Uterus (tissue), 4 donors: ENCODE measurements at places on chromosomes 12 and 14. TPM values are rescaled to one million over a fixed set of nuclear protein-coding genes. Genes with fewer than 3 reads are reported as not detected.

Gene MORN3
- total RNA-seq: 0.27 TPM

Gene HNRNPC
- total RNA-seq: 472 TPM

Gene SMIM41
- total RNA-seq: not detected

Gene ANAPC5
- 91.5 TPM for total RNA-seq

Gene KRT1
- total RNA-seq: not detected

- no peak for DNase-seq
Observed at GRCh38 chr14:79571366-79571765, 639.9 kb downstream of the DIO2 start.

GRCh38 chr12:64608901-64609535 lies 1.3 kb upstream of the RASSF3 start:
- no peak for DNase-seq

- DNase-seq: no peak
Observed at GRCh38 chr12:65495233-65495632, 216.8 kb downstream of the MSRB3 start.

DNA sequence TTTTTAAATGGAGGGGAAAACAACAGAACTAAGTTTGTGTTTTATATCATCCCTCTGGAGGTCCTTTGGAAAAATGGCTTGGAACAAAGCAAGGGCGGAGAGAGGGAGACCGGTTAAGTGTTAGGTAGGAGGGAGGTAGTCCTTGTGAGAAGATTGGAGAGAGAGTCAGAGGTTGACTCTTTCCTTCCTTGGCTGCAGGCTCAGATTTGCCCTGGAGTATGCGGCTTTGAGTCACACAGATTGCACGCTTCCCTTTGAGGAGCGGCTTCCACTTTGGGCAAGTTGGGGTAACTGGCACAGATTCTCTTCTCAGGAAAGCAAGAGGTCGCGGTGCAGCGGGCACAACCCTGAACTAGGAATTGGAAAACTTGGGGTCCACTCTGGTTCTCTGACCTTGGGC lies 9.9 kb downstream of the SOCS2 start:
- no peak for DNase-seq

- no peak for DNase-seq
Observed at GRCh38 chr12:108459149-108459548, 55.9 kb upstream of the FICD start.

DNA sequence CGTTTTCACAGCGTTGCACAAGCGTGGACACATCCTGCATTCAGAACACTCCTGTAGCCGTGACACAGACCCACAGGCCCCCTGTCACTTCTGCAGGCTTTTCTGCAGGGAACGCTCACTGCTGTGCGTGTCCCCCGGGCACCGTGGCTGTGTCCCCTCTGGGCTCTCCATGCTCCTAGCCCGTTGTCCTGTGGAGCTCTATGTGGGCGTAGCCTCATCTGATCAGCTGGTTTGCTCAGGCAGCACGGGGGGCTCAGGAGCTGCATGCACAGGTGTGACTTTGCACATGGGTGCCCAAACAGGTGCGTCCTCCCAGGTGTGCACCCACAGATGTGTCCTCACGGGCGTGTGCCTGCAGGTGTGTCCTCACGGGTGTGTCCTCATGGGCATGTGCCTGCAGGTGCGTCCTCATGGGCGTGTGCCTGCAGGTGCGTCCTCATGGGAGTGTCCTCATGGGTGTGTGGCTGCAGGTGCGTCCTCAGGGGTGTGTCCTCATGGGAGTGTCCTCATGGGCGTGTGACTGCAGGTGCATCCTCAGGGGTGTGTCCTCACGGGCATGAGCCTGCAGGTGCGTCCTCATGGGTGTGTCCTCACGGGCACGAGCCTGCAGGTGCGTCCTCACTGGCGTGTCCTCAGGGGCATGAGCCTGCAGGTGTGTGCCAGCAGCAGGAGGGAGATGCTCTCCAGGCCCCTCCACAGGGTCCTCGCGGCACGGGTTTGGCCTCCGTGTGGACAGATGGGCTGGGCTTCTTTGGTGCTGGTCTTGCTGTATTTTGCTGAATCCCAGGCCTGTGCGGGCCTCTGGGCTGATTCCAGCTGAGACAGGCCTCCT lies 17.5 kb downstream of the MTA1 start:
- no peak for DNase-seq

DNA sequence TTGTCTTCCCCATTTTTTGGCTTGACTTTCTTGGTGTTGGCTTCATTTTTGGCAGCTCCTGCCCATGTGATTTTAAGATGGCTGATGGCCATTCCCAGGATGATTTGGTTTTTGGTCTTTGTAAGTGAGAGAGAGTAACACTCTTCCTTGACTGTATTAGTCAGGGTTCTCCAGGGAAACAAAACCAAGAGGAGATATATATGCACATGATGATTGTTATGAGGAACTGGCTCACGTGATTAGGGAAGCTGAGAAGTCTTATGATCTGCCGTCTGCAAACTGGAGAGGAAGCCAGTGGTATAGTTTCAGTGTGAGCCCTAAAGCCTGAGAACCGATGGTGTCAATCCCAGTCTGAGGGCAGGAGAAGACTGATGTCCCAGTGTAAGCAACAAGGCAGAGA lies 146.6 kb downstream of the NRXN3 start:
- no peak for DNase-seq

DNA sequence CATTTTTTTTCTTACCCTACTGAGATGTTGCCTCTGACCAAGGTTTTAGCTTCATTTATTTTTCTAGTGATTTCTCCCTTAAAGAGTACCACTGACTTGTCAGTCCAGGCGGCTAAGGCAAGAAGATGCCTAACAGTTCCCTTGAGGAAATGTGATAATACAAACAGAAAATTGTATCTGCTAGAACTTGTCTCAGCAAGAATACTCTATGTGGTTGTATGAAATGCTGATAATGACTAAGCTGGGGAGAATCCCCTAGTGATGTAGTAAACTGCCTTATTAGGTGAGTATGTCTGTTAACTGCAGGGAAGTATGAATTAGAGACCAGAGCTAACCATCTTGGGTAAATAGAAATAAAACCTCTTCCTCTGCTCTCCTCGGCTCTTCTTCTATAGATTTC lies 6.7 kb downstream of the C12orf54 start:
- DNase-seq: no peak

GRCh38 chr12:128150961-128151360 lies 116.0 kb upstream of the TMEM132C start:
- DNase-seq: no peak

DNA sequence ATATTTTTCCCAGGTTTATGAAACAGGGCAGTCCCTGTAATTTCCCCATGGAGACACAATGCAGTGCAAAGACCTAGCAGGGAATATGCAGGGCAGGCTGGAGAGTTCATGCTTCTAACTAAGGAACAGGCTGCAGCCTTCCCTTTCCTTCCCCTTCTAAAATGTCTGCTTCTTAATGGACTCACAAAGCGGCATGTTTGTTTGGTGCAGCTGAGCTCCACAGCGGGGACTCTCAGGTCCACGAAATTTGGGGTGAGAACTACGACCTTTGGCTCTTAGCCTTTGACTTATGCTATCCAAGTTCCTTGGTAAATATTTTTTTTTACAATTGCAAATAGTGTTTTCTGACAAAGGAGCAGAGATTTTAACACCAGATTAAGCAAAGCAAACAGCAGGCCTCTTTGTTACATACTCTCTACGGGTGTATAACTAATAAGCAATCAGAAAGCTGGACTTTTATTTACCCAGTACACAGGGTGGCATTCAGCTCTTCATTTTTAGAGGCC lies 323.6 kb downstream of the ZFP36L1 start:
- DNase-seq: no peak

DNA sequence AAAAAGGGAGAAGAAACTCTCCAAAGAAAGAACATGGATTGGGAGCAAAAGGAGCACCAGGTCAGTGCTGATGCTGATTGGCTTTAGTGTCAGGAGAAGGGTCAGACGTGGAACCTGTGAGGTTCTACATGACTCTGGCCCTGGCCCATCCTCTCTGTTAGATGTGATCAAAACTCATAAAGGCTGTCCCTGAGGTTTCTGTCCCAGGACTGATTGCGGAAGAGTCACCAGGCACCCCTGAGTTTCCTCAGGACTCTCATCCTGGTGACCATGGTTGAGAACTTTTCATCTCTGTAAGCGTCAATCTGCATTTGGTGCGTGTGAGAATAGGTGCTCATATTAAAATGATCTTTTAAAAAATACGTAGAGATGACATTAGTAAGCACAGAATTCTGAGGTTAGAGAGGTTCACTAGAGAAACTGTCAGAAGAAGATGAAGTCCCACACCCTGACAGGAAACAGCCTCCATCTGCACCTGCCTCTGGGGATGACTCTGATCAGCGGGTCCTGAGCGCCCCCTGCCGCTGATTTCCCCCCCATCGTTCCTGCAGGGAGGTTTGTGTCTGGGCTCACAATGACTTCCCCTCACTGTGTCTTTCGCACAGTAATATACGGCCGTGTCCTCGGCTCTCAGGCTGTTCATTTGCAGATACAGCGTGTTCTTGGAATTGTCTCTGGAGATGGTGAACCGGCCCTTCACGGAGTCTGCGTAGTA lies 741.8 kb downstream of the TMEM121 start:
- no peak for DNase-seq

- DNase-seq: no peak
Observed at GRCh38 chr14:30748343-30748742, 126.0 kb upstream of the COCH start.

DNA sequence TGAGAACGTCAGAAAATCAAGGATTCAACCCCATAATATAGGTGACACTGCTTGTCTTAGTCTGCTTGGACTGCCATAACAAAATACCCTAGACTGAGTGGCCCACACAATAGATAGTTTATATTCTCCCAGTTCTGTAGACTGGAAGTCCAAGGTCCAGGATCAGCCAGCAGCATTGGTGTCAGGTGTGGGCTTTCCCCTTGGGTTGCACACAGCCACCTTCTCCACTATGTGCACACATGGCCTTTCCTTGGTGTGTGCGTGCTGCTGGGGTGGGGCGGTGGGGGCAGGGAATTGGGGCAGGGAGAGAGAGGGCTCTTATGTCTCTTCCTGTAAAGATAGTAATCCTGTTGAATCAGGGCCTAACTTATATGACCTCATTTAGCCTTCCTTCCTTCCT lies 106.4 kb downstream of the SLC25A47 start:
- no peak for DNase-seq

DNA sequence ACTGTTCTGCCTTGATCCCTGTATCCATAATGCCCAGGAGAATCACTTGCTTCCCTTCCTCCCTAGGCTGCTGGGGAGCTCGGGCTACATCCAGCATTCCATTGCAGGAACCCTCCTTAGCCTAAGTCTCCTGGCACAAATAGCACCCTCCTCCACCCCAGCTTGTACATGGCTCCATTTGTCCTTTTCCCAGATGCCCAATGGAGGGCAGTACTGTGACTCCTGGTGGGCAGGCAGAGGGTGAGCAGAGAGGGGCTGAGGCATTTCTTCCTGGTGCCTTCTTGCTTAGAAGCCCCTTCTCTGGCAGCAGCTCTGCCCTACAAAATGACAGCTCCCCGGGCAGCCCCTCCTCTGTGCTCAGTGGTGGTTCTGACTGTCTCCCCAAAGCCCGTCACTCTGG lies 86.5 kb downstream of the RBM19 start:
- no peak for DNase-seq

- DNase-seq: peak; percentile 23
Observed at GRCh38 chr12:112381406-112381882, 787 bp downstream of the HECTD4 start.
